Activated CD4-positive, alpha-beta memory T cell treated with anti-CD3 and anti-CD28 coated beads, Interleukin-2, amount 10 ng/mL, durations not matched to agents 7 days and 5 days (primary cell): ENCODE measurements at places on chromosomes 4 and X.

GRCh38 chr4:3043282-3044020 lies 30.9 kb downstream of the HTT-AS start:
- no peak overlapping the region for H3K27ac ChIP-seq
- no peak for DNase-seq
- H3K4me3 ChIP-seq, result no peak overlapping the region
- H3K4me1 ChIP-seq, result peaks cover 75% of the 10 kb centered on the region

- H3K4me1 ChIP-seq, result no peaks in the 10 kb centered on the region
- peaks cover 2% of the 10 kb centered on the region for H3K27me3 ChIP-seq
- H3K36me3 ChIP-seq, result no peaks in the 10 kb centered on the region
- DNase-seq, result no peak
- no peak overlapping the region for H3K4me3 ChIP-seq
- H3K27ac ChIP-seq, result no peak overlapping the region
Observed at GRCh38 chr4:143455211-143455610, 58.3 kb upstream of the SMARCA5 start.

DNA sequence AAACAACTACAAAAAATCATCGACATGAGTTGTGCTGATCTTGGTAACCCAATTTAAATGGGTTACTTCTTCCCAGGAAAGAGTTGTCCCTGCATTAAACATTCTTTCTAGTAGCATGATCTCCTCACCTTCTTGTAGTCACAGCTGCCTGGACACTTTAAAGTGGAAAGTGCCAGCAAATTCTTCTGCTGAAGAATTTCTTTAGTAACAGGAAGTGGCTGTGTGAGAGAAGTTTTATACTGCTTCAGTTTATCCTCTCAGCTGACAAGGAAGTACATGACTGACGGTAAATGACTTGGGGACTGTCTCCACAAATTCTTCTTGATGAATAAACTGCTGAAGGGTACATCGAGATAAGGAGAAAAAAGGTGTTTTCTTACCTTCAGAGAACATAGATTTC lies 18.2 kb upstream of the TNIP3 start:
- peak overlapping the region; percentile 70 for H3K4me3 ChIP-seq
- H3K4me1 ChIP-seq, result peaks cover 44% of the 10 kb centered on the region
- DNase-seq, result no peak

GRCh38 chr4:102554482-102554881 lies 53.3 kb downstream of the NFKB1 start:
- no peak for DNase-seq
- peaks cover 46% of the 10 kb centered on the region for H3K36me3 ChIP-seq
- no peaks in the 10 kb centered on the region for H3K27me3 ChIP-seq
- peaks cover 37% of the 10 kb centered on the region for H3K4me1 ChIP-seq

DNA sequence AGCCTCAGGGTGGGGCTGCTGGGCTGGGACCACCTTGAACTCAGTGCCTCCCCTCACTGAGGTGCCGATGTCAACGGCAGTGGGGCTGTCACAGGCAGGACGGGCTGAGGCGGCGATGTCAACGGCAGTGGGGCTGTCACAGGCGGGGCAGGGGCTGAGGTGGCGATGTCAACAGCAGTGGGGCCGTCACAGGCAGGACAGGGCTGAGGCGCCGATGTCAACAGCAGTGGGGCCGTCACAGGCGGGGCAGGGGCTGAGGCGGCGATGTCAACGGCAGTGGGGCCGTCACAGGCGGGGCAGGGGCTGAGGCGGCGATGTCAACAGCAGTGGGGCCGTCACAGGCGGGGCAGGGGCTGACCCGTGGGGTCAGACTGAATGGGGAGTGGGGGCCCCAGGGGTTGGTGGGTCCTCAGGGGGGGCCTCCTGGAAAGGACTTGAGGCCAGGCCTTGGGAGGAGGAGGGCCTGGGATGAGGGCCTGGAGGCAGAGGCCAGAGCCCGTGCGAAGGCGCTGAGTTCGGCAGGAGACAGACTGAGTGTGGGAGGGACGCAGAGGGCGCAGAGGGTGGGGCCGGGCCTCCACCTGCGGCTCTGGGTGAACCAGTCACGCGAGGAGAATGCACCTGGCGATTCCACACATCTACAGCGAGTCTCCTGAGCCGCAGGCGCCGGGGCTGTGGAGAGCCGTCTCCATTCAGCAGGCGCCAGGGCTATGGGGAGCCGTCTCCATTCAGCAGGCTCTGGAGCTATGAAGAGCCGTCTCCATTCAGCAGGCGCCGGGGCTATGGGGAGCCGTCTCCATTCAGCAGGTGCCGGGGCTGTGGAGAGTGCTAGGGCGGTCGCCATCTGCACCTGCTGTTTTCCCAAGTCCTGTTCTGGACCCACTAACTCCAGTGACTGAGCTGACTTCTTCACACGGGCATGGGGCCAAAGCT lies 22.9 kb downstream of the ATP5ME start:
- H3K27ac ChIP-seq, result no peak overlapping the region
- H3K27me3 ChIP-seq, result peaks cover 3% of the 10 kb centered on the region
- peaks cover 2% of the 10 kb centered on the region for H3K4me1 ChIP-seq
- H3K36me3 ChIP-seq, result no peaks in the 10 kb centered on the region

- peaks cover 12% of the 10 kb centered on the region for H3K4me1 ChIP-seq
- peaks cover 4% of the 10 kb centered on the region for H3K27me3 ChIP-seq
- DNase-seq, result no peak
- H3K36me3 ChIP-seq, result no peaks in the 10 kb centered on the region
- H3K4me3 ChIP-seq, result no peak overlapping the region
Observed at GRCh38 chr4:158540125-158540907, 18.6 kb downstream of the RXFP1 start.

- H3K27me3 ChIP-seq, result no peaks in the 10 kb centered on the region
- no peaks in the 10 kb centered on the region for H3K36me3 ChIP-seq
- no peak overlapping the region for H3K27ac ChIP-seq
Observed at GRCh38 chrX:135388841-135389240, 32.9 kb upstream of the SMIM10L2A start.

- no peak for DNase-seq
- H3K36me3 ChIP-seq, result no peaks in the 10 kb centered on the region
- no peaks in the 10 kb centered on the region for H3K27me3 ChIP-seq
- no peak overlapping the region for H3K27ac ChIP-seq
Observed at GRCh38 chrX:83019258-83019657, 488.8 kb upstream of the POU3F4 start.

DNA sequence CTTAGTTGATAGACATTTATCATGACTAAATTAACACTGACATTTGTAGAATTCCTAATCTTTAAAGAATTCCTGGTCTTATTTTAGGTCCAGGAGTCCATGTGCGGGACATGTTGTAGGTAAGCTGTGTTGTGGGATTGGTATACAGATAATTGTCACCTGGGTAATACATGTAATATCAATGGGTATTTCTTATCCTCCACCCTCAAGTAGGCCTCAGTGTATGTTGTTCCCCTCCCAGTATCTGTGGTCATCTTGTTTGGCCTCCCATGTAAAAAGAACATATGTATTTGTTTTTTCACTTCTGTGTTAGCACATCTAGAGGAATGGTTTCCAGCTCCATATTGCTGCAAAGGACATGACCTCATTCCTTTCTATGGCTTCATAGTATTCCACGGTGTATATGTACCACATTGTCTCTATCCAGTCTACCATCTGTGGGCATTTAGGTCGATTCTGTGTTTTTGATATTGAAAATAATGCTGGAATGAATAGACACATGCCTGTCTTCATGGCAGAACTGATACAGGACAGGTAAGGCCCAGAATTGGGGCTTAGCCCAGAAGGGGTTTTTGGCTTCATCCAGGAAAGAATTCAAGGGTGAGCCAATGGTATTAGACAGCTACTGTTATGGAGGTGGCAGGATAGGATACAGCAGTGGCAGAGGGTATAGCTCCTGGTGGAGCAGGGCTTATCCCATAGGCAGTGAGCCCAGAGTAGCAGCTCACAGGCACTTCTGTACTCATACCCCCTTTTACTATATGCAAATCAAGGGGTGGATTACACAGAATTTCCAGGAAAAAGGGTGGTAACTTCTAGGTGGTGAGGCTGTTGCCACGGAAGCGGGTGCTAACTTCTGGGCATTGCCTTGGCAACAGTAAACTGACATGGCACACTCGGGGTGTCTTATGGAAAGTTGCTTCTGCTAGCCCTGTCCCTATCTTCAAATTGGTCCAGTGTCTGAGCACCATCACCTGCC lies 66.1 kb upstream of the WDR1 start:
- H3K4me1 ChIP-seq, result peaks cover 51% of the 10 kb centered on the region
- peaks cover 29% of the 10 kb centered on the region for H3K36me3 ChIP-seq
- H3K27me3 ChIP-seq, result no peaks in the 10 kb centered on the region

- DNase-seq, result no peak
- H3K36me3 ChIP-seq, result peaks cover 9% of the 10 kb centered on the region
- peak overlapping the region; percentile 91 for H3K27ac ChIP-seq
- H3K4me3 ChIP-seq, result peak overlapping the region; percentile 60
Observed at GRCh38 chrX:79096145-79096556, 48.3 kb upstream of the GPR174 start.

DNA sequence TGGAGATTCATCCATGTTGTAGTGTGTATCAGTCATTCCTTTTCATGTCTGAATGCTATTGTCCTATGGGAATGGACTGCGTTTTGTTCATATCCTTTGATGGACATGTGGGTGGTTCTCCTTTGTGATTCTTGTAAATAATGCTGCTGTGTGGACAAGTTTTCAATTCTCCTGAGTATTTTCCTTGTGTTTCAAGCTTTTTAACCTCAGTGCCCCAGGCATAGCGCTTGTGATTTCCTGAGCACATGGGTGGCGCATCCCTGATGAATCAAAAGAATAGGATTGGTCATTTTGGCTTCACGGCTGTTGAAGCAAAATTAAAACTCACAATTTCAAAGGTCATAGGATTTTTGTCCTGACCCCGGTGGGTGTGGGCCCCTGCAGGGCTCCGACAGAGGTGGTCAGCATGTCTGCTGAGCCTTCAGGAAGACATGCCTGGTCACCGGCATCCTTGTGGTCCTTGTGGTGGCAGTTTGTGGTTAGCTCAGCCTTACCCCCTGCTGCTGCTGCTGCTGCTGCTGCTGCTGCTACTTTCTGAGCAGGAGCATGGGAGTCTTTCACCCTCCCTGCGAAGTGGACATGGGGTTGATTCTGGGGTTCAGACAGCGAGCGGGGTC lies 30.0 kb downstream of the SHROOM2 start:
- no peak overlapping the region for H3K4me3 ChIP-seq
- peaks cover 20% of the 10 kb centered on the region for H3K27me3 ChIP-seq
- no peak for DNase-seq
- H3K4me1 ChIP-seq, result no peaks in the 10 kb centered on the region
- no peak overlapping the region for H3K27ac ChIP-seq
- no peaks in the 10 kb centered on the region for H3K36me3 ChIP-seq

DNA sequence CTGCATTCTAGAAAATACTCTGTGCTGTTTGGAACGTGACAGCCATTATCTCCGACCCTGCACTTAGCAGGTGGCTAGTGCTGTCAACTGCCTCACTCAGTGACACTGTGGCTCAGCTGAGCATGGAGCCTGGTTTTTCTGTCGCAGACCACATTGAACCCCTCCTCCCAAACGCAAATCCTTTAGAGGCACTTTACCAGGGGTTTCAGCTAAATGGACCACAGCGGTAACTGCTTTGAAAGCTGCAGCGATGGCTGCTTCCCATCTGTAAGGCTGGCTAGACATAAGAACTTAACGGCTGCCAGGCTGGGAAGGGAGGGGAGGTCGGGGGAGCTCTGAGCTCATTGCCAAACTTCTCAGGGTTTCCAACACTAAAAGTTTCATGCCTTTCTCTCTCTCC lies 8.1 kb downstream of the SLC34A2 start:
- no peak for DNase-seq
- H3K36me3 ChIP-seq, result no peaks in the 10 kb centered on the region
- no peaks in the 10 kb centered on the region for H3K4me1 ChIP-seq
- no peak overlapping the region for H3K4me3 ChIP-seq
- H3K27me3 ChIP-seq, result peaks cover 2% of the 10 kb centered on the region

- peaks cover 26% of the 10 kb centered on the region for H3K4me1 ChIP-seq
- H3K27me3 ChIP-seq, result peaks cover 69% of the 10 kb centered on the region
- no peak overlapping the region for H3K27ac ChIP-seq
- DNase-seq, result no peak
Observed at GRCh38 chr4:78059524-78059889, 2.4 kb downstream of the FRAS1 start.

GRCh38 chr4:18390655-18391353 lies 369.2 kb upstream of the LCORL start:
- no peak overlapping the region for H3K4me3 ChIP-seq
- H3K27ac ChIP-seq, result no peak overlapping the region
- no peaks in the 10 kb centered on the region for H3K4me1 ChIP-seq
- no peaks in the 10 kb centered on the region for H3K27me3 ChIP-seq
- no peaks in the 10 kb centered on the region for H3K36me3 ChIP-seq

DNA sequence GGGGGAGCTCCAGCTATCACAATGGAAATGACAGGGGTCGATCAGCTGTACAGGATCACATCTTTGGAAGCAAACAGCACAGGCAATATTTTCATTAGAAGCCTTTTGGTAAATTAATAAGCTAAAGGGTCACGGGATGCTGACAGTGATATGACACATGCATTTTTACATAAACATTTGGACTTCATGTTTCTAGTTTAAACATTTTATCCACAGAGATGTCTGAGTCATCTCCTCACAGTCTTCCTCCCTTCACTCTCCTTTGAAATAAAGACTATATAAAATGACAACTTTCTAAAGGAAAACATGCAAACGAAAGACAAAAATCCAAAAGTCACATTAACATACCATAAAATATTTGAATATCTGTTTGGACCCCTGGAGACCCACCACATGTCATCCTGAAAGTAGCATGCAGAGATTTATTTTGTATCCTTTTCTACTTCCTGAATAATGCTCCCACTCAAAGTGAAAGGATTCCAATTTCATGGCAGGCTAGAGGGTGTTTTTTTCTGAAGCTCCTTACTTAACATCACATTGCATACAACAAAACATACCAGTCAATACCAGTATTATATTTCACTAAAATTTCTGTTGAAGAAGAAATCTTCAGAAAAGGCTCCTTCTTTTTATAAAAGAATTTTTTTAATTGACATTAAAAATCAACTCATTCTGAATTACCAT lies 200.1 kb upstream of the PPARGC1A start:
- H3K27me3 ChIP-seq, result no peaks in the 10 kb centered on the region
- no peaks in the 10 kb centered on the region for H3K4me1 ChIP-seq
- H3K36me3 ChIP-seq, result no peaks in the 10 kb centered on the region
- no peak for DNase-seq
- H3K27ac ChIP-seq, result no peak overlapping the region

- H3K4me1 ChIP-seq, result no peaks in the 10 kb centered on the region
- no peak overlapping the region for H3K4me3 ChIP-seq
- H3K36me3 ChIP-seq, result no peaks in the 10 kb centered on the region
- no peaks in the 10 kb centered on the region for H3K27me3 ChIP-seq
- no peak for DNase-seq
Observed at GRCh38 chr4:69800599-69800998, 40.2 kb upstream of the SULT1B1 start.

- H3K36me3 ChIP-seq, result no peaks in the 10 kb centered on the region
- H3K27me3 ChIP-seq, result no peaks in the 10 kb centered on the region
- H3K27ac ChIP-seq, result no peak overlapping the region
- no peak for DNase-seq
- no peak overlapping the region for H3K4me3 ChIP-seq
Observed at GRCh38 chr4:171765514-171765913, 47.7 kb upstream of the GALNTL6 start.

DNA sequence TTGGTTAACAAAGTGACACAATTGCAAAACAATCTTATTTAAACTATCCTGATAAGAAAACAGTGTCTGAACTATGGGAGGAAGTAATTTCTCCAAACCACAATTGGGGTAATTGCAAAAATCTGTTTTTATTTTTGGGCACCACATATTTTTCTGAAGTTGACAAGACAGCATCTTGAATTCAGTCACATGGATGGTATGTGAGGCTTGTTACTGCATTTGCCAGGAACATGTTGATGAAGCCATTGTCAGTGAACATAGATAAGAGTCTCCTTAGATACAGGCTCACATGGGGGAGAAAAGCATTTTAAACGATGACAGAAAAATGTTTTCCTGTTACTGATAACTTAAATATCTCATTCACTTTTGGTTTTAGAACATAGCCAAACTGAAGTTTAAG lies 5.5 kb upstream of the USP53 start:
- no peak for DNase-seq
- H3K27ac ChIP-seq, result no peak overlapping the region
- no peaks in the 10 kb centered on the region for H3K36me3 ChIP-seq
- peaks cover 7% of the 10 kb centered on the region for H3K27me3 ChIP-seq
- peaks cover 22% of the 10 kb centered on the region for H3K4me1 ChIP-seq
